ENCODE measurements at places on chromosomes 12 and 14. TPM values are rescaled to one million over a fixed set of nuclear protein-coding genes. Genes with fewer than 3 reads are reported as not detected.

FAM90A1 gene
- 0.68 TPM for total RNA-seq

VRTN gene
- total RNA-seq, result not detected

LRTM2 gene
- total RNA-seq, result 0.06 TPM

OTX2 gene
- total RNA-seq, result not detected

IL22 gene
- total RNA-seq, result not detected

ESRRB gene
- 0.31 TPM for total RNA-seq

POTEM gene
- total RNA-seq, result not detected

KRT85 gene
- total RNA-seq, result not detected

CEBPE gene
- not detected for total RNA-seq

HOXC5 gene
- 0.86 TPM for total RNA-seq

SLC4A8 gene
- 14.9 TPM for total RNA-seq

VTI1B gene
- 108 TPM for total RNA-seq

LPCAT3 gene
- total RNA-seq, result 106 TPM

KLRC1 gene
- total RNA-seq, result not detected

KRT76 gene
- total RNA-seq, result not detected

NPFF gene
- total RNA-seq, result not detected

FOXN4 gene
- not detected for total RNA-seq

FOXG1 gene
- not detected for total RNA-seq

PLCZ1 gene
- total RNA-seq, result not detected

RAB2B gene
- 16.8 TPM for total RNA-seq

ADAMTS20 gene
- not detected for total RNA-seq

TSFM gene
- total RNA-seq, result 107 TPM

SUSD6 gene
- total RNA-seq, result 70.0 TPM

NFE2 gene
- not detected for total RNA-seq

RTL1 gene
- total RNA-seq, result 5.9 TPM

PZP gene
- total RNA-seq, result 0.44 TPM

SLCO1B3 gene
- total RNA-seq, result not detected

NRL gene
- total RNA-seq, result 7.9 TPM
